ENCODE measurements at places on chromosomes 6 and 20.
A peak's percentile ranks its signal among the peaks of the same experiment; 100 is the strongest.

- no peak for DNase-seq
These were observed 151.2 kb upstream of the TAB2 start for GRCh38 chr6:149166336-149166735.

DNA sequence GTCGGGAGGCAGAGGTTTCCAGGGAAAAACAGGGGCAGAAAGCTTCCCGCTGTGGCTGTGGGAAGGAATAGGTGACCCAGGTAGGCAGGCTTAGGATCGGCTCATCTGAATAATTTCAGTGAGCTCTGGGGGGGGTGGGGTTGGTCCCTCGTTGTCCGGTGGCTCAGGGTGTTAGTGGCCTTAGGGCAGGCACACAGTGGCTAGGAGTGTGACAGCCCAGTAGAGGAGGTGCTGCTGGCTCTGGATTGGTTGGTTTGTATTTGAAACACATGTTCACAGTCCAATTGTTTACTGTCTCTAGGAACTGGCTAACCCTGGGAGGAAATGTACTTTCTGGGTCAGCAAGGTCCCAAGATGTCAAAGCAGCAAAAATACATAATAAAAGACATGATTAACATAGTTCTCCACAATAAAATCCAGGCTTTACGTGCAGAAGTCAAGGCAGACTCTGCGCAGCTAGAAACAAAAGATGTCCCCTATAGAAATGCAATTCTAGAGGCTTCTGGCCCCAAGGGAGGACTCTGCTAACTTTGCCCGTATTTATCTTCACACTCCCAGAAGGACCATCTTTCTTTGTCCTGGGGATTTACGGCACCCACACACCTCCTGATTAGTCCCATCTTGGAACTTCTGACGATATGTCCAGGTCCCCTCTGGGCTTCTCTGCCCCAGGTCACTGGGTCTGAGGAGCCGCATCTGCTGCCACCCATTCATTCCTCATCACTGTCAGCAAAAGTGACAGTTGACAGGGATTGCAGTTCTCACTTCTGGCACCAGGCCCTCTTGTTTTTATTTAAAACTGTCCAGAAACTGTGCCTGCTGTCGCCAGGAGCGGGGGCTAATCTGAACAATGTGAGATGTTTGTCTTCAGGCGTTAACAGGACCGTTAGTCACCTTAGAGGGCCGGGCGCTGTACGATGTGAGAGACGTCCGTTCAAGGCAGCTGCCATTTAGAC lies 18.7 kb downstream of the MOCS3 start:
- DNase-seq: no peak

DNA sequence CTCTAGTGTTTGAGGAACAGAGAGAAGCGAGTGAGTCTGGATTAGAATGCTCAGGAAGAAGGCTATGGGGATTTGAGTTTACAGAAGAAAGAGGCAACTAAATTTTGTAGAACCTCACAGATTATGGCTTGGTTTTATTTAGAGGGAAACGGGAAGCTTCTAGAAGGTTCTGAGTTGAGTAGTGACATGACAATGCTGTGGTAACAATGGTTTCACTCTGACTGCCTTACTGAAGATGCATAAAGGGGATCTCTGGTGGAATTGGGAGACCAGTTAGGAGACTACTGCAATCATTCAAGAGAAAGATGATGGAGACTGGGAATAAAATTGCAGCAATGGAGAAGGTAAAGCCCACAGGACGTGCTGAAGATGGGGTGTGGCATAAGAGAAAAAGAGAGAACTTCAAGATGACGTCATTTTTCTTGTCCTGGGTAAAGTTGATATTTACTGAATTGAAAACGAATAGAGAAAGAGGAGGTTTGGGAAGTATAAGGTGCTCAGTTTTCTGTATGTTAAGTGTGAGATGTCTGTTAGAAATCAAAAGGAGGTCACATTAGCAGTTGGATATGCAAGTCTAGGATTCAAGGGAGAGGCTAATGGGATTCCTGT lies 710.1 kb upstream of the NRSN1 start:
- DNase-seq: no peak

GRCh38 chr6:15948930-15949900 lies 179.7 kb upstream of the MYLIP start:
- no peak for DNase-seq

DNA sequence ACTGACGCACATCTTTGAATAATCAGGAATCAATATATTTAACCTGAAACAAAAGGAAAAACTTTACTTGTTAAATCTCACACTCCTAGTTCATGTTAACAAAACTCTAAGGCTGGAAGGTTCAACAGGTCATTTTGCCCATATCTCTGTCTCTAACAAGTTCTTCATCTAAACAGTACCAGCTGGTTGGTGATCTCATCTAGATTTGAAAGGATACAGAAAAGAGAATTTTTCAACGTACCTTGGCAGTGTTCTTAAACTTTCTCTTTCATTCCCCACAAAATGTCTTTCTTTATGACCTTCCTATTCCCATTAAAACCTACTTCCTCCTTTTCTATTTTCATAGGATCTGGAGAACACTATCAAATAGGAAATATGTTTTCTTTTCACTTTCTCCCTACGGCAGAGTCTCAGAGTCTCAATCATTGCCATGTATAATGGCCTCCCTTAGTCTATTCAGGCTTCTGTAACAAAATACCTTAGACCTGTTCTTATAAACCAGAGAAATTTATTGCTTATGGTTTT lies 111.3 kb downstream of the TBX18 start:
- no peak for DNase-seq

DNA sequence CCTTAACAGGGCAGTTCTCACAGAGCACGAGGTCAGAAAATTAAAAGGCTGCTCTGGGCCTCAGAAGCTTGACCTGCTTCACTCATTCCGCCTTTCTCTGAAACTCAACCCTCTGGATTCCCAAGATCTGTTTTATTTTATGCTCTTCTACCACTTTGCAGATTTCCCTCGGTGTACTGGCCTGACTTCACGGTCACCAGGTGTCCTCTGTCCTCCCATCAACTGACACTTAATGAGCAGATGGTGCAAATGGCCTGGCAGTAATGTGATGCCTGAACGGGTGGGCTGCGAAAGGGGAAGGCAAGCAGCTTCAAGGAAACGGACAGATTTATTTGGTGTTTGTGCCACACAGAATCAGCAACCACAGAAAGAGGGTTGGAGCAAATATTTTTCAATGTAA lies 169.7 kb upstream of the TFAP2D start:
- no peak for DNase-seq

- no peak for DNase-seq
These were observed 129.0 kb upstream of the BMP5 start for GRCh38 chr6:56004426-56004825.

DNA sequence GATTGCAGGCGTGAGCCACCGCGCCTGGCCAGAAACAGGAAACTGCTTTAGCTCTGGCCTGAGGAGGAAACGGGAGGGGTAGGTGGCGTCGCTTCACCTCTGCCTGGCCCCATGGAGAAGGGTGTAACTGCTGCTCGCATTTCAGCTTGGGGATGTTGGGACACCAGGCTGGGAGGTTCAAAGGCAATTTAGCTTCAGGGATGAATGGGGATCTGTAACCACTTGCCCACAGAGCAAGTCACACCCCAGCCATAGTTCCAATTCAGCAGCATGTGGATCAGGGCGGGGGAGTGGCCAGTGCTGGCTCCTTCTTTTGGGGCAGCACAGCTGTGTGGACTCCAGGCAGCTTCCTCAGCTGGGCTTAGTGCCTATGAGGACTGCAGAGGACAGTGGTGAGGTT lies 34.8 kb upstream of the NUP153 start:
- no peak for DNase-seq

GRCh38 chr6:54238396-54238795 lies 69.8 kb upstream of the TINAG start:
- no peak for DNase-seq

- peak; percentile 82 for DNase-seq
These were observed 47.0 kb downstream of the OR2B2 start for GRCh38 chr6:27864906-27865849.

DNA sequence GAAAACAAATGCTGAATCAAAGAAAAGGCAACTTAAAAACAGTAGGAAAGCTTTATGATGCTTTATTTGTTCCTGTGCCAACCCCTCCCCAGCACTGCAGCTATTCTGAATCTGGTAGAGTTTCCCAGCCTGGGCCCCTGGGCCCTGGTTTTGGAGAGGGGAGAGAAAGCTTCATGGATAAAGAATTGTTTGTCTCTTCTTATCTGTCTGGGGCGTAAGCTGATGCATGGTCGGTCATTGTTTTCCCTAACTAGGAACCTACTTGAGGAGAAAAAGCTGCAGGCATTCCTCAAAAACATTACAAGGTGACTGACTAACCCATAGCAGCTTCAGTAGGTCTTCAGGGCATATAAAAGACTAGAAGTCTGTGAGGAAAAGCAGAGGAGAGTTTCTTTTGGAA lies 758.1 kb upstream of the EPHA7 start:
- peak; percentile 45 for DNase-seq

- no peak for DNase-seq
These were observed 167.7 kb downstream of the DOK5 start for GRCh38 chr20:54642864-54643667.

- DNase-seq: no peak
These were observed 1.4 kb downstream of the MAPK13 start for GRCh38 chr6:36131511-36132245.

- no peak for DNase-seq
These were observed 14.3 kb upstream of the FOXP4 start for GRCh38 chr6:41531591-41532582.

- no peak for DNase-seq
These were observed 22.2 kb downstream of the TNXB start for GRCh38 chr6:32086661-32087573.

DNA sequence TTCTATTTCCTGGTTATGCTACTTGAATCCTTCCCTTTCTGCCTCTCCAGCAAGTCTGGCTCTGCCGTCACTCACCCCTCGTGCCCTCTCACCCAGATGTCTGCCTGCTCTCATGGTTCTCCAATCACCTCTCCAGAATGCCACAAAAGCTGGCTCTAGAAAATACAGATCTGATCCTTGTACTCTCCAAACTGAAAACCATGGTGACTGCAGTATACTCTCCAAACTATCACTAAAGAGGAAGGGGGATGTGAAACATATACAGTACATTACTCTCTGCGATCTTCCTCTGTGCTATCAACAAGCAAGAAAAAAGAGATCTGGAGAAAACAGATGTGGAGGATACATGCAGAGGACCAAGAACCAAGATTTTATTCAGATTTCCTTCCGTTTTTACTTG lies 91.1 kb downstream of the ATXN1 start:
- DNase-seq: no peak

DNA sequence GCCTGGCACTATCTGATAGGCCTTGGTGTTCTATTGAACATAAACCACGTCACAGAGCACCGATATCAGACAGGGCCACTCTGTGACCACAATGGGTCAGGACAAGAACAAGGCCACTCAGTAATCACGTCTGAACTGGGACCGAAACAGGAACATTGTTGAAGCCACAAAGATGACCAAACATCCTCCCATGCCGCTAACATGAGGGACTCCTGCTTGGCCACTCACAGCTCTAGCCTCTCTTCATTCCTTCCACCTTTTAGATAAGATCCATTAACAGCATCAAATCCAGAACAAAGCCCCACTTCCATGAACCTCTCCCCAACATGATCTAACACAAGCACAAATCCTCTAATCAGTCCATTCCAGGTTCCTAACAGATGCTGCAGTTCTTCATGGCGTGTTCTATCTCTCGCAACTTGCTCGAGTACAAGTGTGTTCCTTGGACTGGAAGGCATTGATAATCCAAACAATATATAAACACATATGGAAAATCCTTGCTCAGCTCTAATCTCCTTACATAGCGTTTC lies 7.4 kb downstream of the SIRT5 start:
- DNase-seq: no peak

DNA sequence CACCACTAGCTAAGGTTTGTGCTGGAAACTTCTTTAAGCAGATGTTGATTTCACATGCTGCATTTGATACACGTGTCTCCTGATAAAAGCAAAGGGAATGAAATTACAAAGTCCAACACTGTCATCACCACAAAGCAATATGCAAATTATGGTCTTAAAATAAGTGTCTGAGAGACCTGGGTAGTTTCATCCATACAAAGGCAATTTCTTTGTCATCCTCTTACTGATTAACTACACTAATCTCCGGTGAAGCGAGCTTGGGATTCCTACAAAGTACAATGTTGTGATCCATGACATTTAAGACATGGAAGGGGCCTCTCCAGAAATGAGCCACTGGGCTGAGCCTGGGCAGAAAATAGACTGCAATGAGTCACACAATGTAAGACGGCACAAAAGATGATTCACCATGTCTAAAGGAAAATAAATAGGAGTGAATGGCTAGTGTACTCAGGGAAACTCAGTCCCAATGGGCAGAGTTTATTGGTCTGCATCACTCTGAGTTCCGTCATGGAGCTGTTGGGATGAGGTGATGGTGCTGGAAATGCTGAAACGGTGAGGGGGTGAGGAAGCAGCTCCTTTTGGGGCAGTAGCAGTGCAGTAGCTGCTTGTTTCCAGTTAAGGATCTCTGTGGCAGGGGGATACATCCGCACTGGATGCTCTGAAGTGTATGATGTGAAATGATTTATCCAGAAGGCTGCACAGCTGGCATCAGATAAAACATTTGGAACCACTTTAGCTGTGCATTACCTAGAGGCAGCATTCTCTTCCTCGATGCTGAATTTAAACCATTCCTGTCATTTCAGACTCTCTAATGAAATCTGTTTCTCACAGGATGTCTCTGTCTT lies 103.3 kb downstream of the IBTK start:
- no peak for DNase-seq

GRCh38 chr6:1538810-1539478 lies 70.8 kb upstream of the FOXC1 start:
- no peak for DNase-seq

GRCh38 chr20:35571555-35571954 lies 29.7 kb downstream of the ERGIC3 start:
- no peak for DNase-seq

DNA sequence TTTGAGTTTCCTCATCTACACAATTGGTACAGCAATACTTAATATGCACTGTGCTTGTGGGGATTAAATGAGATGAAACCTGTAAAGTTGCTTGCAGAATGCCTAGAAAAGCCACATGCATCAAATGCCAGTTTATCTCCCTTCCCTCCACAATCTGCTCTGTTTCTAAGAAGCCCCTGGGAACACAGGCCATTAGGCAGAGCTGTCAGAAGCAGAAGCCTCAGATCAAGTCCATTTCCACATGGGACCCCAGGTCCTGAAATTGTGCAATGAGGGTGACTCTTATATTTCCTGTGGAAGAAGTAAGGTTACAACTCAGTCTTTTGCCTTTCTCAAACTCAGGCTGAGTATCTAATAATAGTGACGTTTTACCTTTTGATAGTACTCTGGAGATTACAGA lies 737.4 kb downstream of the KIF16B start:
- no peak for DNase-seq

DNA sequence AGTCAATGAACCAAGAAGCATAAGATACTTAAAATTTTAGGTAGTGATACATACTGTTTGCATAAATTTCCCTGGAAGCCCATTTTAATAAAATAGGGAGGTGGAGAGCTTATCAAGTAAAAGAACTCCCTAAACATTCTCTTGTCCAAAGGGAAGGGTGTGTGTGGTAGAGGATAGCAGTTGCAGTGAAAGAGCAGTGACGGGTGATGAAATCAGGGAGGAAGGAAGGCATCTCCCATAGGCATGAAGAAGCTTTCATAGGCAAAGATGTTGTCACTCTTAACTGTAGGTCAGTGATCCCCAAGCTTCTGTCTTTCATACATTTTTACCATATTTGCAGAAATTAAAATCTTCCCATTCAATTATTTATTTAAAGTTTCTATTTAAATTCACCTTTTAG lies 60.0 kb upstream of the ZNF831 start:
- DNase-seq: no peak

- peak; percentile 50 for DNase-seq
These were observed 19.0 kb upstream of the UTRN start for GRCh38 chr6:144266091-144266649.

GRCh38 chr20:11117808-11118528 lies 444.2 kb upstream of the JAG1 start:
- DNase-seq: no peak

GRCh38 chr6:34667481-34668238 lies 28.9 kb downstream of the ILRUN start:
- DNase-seq: no peak
